Stimulated activated CD4-positive, alpha-beta T cell treated with anti-CD3 and anti-CD28 coated beads, TNF-alpha, amount 100 ng/mL, for 24 hours (primary cell): ENCODE measurements at places on chromosomes 4 and X.

DNA sequence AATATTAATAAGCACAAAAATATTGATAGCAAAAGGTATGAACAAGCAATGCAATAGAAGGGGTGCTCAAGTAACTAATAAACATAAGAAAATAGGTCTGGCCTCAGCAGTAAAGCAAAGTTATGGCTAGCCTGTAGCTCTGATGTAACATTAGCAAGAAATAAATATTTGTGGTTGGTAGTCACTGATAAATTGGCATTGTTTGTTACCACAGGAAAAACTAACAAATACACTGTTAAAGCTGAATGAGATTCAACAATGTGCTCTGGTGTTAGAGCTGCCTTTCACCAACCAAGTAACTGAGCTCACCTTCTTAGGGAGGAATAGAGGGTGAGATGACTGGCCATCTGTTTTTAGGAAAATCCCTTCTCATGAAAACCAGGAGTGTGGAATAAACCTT is 71.4 kb downstream of the AREG start:
- no peak for DNase-seq

- no peak for DNase-seq
Measured at GRCh38 chrX:44874420-44875184, 1.6 kb downstream of the KDM6A start.

GRCh38 chrX:36963852-36964251 is 44.3 kb upstream of the FAM47C start:
- no peak for DNase-seq

DNA sequence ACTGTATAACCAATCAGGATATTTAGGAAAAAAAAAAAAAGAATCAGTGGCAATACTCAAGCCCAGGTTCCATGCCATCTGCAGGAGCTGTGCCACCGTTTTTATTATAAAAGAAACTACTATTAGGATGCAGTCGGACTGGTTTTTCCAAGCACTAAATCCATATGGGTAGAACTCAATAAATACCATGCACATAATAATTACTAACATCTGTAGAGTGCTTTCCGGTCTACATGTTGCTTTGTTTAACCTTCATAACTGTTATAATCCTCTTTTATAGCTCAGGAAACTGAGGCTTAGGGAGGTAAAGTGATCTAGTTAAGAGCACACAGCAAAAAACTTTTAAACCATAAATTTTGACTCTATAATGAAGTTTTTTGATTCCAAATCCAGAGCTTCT is 24.0 kb downstream of the ARSJ start:
- no peak for DNase-seq

DNA sequence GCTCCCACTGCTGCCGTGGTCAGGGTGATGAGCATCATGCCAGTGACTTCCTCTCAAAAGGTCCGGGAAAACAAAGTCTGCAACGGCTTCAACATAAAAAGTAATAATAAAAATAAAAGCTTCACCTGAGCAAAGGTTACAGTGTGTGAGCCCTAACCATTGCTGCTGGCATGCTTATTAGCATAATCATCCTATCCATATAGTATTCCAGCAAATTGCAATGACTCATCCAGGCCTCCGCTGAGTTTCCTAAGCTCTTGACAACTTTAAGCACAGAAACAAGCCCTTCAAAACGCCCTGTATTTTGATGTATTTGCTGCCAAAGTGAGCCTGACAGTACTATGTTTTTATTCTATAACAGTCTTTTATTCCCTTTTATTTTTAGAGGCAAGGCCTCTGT is 100.5 kb downstream of the AASDH start:
- no peak for DNase-seq

- no peak for DNase-seq
Measured at GRCh38 chrX:153829549-153829798, 870 bp downstream of the PDZD4 start.

DNA sequence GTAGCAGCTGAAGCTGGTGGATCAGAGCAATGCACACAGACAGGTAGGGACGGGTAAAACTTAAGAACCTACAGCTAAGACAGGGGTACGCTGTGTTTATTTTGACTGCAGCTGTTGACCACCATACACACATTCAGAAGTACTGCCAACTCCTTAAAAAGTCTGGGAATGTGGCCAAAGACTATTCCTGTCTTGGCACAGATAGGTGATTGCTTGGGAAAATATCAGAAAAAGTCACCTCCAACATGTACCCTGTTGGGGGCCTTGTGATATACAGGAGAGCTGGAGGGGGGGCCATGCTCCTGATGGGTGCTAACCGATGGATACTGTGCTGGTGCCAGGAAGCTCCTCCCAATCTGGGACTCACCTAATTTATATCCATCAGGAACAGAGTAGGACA is 121.2 kb downstream of the VCX2 start:
- DNase-seq: no peak

- DNase-seq: peak; percentile 2
Measured at GRCh38 chr4:155666344-155667221, at the start of gene GUCY1A1. TSS of gene GUCY1A1 (plus strand) at chr4:155666848. CDS start at chr4:155696868, 30,020 bp downstream.

DNA sequence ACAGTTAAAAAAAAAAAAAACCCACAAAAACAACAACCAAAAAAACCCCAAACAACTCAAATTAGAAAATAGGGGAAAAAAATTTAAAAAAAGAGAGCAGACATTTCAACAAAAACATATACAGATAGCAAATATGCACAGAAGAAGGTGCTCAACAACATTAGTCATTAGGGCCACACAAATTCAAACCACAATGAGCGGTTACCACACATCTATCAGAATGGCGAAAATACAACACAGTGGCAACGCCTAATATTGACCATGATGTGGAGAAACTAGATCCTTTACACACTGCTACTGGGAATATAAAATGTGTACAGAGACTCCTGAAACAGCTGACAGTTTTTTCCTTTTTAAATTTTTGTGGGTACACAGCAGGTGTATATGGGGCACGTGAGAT is 19.4 kb downstream of the LYAR start:
- DNase-seq: no peak

- no peak for DNase-seq
Measured at GRCh38 chr4:19728773-19729172, 522.9 kb upstream of the SLIT2 start.

DNA sequence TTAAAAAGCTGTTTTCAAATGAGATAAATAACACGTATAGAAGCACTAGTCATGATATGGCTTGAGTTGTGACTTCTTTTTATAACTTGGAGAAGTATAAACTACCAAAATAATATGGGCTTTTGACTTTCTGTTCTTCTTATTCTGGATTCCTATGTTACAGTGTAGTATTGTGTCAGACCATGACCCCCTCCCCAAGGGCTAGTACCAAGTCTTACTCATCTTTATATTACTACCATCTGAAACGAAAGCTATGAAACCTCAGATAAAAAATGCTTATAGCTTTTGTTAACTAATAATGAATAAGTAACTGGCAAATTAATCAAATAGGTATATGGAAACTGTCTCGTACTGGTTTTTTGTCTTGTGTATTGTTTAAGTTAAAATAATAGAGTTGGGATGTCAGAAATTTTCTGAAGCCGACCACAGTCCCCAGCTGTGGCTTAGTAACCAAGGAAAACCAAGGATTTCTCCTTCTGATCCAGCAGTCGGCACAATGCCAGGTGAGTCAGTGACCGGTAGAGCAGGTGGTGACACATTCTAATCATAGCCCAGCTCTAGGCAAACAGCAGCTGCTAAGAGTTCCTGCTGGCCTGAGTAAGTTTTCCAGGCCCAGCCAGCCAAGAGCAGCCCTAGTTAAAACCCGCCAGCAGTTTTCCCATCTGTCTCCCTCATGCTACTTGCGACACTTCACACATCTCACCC is 163.3 kb upstream of the PRDX4 start:
- DNase-seq: no peak

GRCh38 chrX:39728025-39728424 is 369.7 kb downstream of the BCOR start:
- DNase-seq: no peak

DNA sequence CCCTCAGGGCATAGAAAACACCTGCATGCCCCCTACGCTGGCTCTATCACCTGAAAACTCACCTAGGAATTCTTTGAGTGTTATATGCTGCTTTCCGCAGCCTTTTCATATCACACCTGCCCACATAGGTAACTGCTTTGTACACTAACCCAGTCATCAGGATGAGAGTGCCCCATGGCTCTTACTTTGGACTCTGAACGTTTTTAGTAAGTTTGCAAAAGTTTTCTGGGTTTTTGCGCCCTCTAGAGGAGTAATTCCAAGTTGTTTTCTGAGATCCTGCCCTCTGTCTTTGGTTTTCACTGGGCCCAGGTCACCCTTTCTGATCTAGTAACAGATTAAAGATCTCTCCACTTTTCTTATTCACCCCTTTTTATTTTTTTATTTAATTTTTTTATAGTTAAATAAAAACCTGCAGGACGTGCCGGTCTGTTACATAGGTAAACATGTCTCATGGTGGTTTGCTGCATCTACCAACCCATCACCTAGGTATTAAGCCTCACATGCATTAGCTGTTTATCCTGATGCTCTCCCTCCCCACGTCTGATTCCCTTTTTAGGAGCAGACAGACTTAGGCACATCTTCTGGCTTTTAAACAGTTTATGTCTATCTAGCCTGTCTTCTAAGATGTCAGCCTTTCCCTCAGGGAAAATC is 139.2 kb downstream of the NWD2 start:
- no peak for DNase-seq

DNA sequence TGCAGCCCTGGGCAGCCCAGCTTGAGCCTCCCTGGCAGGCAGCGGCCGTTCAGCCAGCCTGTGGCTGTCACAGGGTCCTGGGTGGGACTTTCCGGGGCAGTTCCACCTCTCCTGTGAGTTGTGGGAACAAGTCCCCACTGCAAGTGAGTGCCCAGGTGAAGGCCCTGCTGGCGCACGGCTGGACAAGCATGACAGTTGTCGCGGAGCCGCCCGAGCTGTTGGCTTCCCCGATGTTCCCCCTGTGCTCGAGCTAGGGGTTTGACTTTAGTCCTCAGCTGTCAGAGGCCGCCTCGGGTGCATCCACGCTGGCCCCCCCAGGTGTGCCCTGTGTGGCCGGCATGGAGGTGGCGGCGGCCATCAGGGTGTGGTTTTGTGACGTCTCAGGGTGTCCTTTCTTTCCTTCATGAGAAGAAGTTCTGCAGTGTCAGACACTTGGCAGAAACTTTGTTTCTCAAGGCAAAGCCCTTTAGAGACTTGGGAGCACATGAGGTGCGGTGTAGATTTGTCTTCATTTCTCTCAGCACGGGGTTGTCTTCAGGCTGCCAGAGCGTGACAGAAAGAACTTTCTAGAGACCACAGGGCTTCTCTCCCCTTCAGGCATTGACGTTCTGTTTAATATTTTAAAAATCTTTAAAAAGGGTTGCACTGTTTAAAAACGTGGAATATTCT is 69.4 kb upstream of the HGFAC start:
- no peak for DNase-seq

DNA sequence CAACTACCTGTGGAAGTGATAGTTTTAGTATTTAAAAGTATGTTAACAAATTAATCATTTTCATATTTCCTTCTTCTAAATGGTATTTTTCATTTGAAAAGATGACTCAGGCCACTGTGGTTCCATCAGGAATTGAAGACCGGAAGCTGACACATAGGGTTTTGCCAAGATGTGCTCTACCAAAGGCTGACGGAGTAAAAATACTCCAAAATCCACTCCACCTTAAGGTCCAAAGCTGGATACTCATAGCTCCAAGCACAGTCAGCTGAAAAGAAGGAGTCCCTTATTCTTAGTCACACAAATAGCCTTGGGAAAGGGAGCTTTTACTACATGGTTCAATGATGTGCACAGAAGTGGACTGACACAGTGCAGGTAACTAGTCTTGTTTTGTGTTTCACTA is 472.0 kb downstream of the ARAP2 start:
- DNase-seq: no peak

DNA sequence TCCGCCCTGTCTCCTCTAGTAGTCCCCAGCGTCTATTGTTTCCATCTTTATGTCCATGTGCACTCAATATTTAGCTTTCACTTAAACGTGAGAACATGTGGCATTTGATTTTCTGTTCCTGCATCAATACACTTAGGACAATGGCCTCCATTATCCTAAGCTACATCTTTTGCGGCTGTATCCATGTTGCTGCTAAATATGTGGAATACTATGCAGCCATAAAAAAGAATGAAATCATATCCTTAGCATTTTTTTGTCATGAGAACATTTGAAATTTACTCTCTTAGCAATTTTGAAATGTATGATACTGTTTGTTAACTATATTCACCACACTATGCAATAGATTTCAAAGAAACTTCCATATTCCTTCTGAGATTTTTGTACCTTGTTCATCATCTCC is 19.8 kb upstream of the CD38 start:
- no peak for DNase-seq

- DNase-seq: no peak
Measured at GRCh38 chrX:17020851-17021821, 74.7 kb downstream of the REPS2 start.

DNA sequence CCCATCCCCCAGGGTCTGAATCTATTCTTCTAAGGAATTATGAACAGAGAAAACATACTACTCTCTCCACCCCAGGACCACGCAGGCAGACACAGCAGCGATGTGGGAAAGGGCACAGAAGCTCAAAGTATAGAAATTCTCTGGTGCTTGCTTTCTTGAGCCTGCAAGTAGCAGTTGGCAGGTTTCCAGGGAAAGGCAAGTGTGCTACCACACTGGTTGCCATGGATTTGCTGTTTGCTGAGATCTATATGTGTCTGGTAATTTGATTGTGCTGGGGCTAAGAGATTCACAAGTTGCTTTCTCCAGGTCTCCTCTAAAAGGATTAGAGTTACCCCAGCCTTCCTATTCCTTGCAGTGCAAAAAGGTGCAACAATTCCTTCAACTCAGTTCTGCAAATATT is 83.1 kb downstream of the GUCY2F start:
- DNase-seq: no peak

- DNase-seq: no peak
Measured at GRCh38 chr4:23070848-23071570, 378.3 kb downstream of the GBA3 start.

DNA sequence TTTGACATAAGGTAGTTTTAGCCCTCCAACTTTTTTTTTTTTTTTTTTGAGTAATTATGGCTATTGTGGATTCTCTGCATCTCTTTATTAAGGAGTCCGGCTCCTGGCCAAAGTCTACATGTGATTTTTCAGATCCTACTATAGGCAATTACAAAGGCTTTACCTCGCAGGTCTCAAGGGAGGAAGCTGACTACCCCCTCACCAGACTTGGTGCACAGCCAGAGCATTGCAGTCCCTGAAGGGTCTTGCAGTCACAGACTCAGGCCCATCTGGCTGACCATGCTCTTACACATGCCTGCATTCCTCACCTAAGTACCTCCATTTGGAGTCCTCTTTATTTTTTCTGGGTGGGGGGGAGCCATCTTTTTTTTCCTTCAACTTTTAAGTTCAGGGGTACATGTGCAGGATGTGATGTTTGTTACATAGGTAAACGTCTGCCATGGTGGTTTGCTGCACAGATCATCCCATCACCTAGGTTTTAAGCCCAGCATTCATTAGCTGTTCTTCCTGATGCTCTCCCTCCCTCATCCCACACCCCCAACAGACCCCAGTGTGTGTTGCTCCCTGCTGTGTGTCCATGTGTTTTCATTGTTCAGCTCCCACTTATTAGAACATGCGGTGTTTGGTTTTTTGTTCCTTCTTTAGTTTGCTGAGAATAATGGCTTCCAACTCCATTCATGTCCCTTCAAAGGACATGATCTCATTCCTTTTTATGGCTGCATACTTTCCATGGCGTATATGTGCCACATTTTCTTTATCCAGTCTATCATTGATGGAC is 88.4 kb upstream of the STIM2 start:
- no peak for DNase-seq

- no peak for DNase-seq
Measured at GRCh38 chrX:111543212-111543741, 31.8 kb downstream of the SERTM2 start.

- no peak for DNase-seq
Measured at GRCh38 chr4:73086095-73086868, 16.8 kb upstream of the COX18 start.
